ENCODE measurements at places on chromosomes 5 and 9.
A peak's percentile ranks its signal among the peaks of the same experiment; 100 is the strongest.

DNA sequence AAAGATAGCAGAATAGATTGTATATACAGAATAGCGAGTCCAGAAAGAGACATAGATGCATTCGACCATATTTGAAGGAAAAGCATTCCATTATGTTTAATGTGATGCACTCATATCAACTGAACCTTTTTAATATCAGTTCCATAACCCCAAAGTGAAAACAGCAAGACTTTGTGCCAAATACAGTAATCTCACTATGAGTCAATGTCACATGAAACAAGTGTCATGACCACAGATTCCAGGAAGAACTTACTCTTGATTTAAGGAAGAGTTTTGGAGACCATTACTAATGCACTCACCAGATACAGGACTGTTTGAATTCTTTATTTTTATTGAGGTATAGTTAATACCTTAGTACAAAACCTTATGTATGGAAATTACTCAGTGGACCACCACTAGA lies 220.5 kb downstream of the SH3GL2 start:
- DNase-seq: no peak

DNA sequence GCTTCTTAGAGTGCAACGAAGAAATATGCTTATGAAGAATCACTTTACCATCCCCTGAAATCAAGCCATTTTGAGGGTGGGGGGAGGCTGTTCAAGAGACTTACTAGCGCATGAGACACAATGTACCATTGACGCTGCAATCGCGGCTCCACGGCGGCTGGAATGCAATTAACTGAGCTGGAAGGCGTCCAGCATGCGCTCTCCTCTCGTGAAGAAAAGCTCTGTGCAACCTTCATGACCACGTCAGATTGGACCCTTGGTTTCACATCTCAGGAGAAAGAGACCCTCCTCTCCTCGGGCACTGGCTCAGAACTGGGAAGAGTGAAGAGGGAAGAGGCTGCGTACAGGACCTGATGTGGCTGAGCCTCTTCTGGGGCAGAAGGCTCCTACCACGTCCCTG lies 138.5 kb upstream of the IRX2 start:
- no peak for DNase-seq

DNA sequence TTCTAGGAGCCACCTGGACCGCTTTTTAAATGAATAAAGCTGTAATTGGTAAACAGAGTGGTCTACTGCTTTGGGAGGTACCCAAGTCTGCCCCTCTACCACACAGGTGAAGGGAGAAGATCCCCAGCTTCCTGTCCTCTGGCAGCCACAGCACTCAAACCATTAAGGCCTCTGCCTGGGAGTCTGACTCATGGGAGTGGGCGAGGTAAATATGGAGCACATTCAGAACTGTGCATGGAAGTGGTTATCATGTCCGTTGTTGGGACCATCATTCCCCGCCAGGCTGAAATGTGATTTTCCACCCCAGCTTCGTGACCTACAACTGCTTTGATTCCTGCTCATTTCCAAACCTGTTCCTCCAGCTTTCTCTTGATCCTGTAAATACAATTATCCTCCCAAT lies 59.5 kb upstream of the ALDH1B1 start:
- DNase-seq: no peak

- no peak for DNase-seq
Observed at GRCh38 chr5:149108651-149109280, 32.5 kb upstream of the ABLIM3 start.

- DNase-seq: no peak
Observed at GRCh38 chr5:112479418-112479817, 60.3 kb upstream of the EPB41L4A start.

- DNase-seq: no peak
Observed at GRCh38 chr5:6201631-6202030, 176.7 kb downstream of the MED10 start.

DNA sequence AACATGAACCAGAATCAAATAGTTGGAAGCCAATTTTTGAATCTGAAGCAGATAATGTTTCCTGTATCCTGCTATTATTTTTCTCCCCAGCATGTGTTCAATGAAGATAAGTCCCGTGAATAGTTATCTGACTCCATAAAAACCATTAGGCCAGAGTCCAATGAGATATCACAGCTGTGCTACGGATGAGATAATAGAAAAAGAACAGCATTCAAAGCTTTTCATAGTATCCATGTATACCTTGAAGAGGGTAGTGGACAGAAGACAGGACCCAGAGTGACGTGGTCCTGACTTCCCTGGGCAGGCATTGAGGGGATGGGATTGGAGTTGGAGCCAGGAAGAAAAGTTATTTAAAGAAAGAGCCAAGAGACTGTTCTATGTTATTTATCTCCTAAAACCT lies 50.7 kb upstream of the C6 start:
- DNase-seq: no peak

GRCh38 chr5:87185838-87186237 lies 81.8 kb upstream of the RASA1 start:
- no peak for DNase-seq

- DNase-seq: no peak
Observed at GRCh38 chr5:152804179-152804578, 399.1 kb upstream of the NMUR2 start.

GRCh38 chr5:52985306-52985705 lies 3.8 kb upstream of the ITGA2 start:
- no peak for DNase-seq

DNA sequence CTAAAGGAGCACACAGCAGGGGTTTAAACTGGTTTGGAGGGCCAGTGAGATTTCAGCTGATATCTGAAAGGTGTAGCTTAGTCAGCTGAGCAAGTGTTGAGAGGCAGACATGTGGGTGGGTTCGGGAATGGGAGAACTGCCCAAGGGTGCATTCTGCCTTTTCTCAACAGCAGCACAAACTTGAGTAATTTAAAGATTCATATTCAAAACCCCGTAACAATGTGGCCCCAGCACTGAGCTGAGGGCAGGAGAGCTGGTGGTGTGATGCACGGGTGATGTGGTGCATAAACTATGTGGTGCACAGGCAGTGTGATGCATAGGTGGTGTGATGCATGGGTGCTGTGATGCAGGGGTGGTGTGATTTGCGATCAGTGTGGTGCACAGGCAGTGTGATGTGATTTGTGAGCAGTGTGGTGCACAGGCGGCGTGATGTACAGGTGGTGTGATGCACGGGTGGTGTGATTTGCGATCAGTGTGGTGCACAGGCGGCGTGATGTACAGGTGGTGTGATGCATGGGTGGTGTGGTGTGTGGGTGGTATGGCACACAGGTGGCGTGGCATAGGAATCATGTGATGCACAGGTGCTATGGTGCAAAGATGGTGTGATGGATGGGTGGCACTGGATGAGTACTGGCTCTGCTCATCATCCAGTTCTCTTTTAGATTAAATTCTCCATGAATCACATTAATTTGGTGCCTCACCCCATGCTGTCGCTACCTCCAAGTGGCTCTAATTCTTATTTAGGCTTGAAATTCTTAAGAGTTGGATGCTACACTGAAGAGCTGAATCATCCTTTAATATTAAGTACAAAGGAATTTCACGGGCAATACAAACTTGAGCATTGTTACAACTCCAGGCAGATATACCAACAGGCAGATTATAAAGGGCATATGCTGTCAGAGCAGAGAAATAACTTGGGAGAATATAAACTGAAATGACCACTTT lies 53.6 kb downstream of the DAP start:
- no peak for DNase-seq

DNA sequence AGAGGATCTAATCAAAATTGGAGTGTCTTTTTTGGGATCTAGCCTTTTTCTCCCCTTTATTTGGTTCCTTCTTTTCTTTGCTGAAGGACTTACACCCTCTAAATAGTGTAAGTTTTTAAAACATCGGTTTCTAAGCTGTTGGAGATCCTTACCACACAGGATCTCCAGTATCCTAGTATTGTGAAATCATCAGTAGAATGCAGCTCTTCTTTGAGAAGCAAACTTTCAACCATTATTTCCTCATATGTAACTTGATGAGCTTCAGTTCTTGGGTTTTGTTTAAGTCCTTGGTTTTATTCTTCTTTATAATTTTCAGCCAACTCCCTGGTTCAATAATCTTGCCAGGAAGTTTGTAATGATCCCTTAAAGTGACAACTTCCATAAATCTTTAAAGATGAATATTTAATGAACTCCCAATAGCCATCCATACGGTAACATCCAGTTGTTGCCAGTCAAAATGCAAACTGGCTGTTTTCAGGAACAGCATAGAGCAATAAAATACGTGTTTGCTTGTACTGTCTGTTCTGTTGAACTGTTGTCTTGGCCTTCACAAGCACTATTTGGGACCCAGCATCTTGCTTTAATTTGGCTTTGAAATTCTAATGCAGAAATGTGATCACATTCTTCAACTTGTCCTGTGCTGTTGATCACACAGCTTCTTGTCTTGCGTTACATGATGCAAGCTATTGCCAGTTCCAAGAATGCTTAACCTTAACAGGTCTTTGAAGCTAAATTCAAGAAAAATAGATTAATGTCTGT lies 34.8 kb upstream of the TTC23L start:
- no peak for DNase-seq

DNA sequence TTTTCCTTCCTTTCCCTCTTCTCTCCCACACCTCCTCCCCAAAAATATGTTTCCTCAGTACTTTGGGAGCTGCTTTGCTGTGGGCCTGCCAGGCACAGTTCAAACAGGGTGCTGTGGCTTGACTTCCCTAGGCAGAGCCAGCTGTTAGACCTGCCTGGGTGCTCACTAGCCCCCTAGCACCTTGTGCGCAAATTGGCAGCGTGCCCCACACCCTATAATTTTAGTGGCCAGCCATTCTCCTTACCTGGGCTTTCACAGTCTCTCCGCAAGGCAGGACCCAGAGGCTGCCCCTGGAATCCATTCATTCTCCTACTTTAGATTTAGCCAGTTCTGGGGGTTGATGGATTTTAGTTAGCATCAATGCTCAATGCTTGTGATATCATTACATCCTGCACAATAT lies 72.3 kb downstream of the ANGPTL2 start:
- no peak for DNase-seq

DNA sequence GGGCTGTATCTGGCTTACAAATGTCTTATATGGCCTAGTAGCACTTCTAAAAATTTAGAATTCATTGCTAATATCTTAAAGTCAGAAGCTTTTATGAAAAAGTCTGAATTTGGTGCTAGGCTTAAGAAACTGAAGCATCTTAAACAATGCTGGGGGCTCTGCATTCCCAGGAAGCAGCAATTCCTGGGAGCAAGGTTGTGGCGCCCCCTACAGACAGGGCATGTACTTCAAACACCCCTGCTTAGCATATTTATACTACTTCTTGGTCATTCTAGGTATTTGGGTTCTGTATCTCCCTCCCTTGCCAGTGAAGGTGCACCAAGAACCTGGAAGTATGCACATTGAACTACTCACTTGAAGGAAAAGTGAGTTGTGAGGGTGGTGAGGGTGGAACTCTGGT lies 64.6 kb upstream of the GRIA1 start:
- DNase-seq: no peak

DNA sequence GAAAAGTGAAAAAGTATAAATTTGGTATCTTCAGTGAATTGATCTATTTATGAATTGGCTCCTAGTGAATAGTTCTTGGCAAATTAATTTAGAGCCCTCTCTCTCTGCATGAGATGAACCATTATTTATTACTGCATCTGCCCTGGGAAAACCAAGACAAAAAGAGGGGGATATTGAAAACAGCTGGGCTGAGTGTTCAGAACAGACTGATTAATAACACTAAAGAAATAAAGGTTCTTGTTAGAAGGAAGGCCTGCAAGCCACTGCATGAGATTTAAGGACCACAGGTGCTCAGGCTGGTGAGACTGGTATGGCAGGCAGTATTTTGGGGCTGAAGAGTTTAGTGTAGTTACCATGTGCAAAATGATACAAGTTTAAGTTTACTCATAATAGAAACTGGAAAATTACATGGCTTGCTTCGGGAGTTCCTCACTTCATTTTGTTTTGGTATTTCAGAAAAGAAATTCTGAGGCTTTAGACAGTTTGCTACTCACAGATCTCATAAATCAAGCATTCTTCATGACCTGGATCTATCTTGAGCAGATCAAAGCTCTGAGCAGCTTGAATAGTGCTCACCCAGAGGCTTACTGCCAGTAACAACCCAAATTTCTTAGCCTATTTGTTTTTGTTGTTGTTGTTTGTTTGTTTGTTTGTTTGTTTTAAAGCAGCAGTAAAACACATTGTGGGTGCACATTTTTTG lies 56.1 kb downstream of the KIAA1958 start:
- no peak for DNase-seq

GRCh38 chr5:137470111-137470920 lies 28.8 kb downstream of the SPOCK1 start:
- no peak for DNase-seq

GRCh38 chr9:91898451-91899218 lies 51.4 kb downstream of the ROR2 start:
- DNase-seq: no peak

- DNase-seq: no peak
Observed at GRCh38 chr5:53560028-53560427, 411 bp upstream of the NDUFS4 start.

- no peak for DNase-seq
Observed at GRCh38 chr9:131525643-131526565, 5.2 kb downstream of the UCK1 start.

DNA sequence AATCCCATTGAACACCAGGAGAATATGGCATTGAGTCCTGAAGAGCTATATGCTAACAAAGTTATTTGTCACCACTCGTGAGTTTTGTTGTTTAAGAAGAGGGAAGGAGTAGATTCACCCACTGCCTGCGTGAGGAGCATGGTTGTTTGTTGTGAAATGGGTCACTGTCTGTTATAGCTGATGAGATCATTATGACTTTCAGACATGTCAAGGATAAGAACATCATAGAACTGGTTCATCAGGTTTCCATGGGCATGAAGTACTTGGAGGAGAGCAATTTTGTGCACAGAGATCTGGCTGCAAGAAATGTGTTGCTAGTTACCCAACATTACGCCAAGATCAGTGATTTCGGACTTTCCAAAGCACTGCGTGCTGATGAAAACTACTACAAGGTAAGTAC lies 76.9 kb downstream of the SYK start:
- DNase-seq: no peak

DNA sequence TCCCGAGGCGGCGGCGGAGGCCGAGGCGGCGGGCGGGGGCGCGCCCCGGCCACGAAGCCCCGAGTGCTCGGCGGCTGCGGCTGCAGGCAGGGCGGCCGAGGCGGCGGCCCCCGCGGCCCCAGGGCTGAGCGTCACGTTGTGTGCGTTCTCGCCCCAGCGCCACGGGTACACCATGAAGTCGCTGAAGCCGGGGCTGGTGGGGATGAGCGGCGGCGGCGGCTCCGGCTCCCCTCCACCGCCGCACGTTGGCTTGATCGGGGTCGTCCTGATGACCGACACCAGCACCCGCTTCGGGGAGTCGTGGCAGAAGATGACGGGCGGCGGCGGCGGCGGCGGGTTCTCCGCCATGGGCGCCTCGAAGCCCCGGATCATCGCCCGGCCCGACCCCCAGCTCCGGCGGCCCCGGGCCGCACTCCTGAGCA lies 498 bp downstream of the ZNF367 start:
- DNase-seq: peak; percentile 48

DNA sequence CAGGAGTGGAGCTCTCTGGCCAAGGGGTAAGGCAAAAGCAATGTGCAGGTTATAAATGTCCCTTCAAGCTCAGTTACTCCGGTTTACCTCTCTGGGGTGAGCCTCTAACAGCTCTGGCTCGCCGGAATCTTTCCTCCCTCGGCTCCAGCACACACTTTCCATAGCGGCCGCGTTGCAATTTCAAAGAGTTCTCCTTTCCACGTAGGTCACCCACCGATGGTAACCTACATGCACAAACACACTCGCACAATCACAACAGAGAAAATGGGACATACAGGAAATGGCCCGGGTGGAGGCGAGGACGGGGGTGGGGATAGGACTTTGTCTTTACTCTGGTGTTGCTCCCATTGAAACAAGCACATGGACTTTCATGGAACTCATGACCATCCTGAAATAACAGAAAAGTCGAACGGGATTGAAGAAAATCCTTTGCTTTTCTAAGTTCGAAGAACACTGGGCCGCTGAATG lies 1.2 kb downstream of the LHFPL2 start:
- DNase-seq: peak; percentile 30

Data from germinal center (tissue), 1 donor.